Right ventricle myocardium superior (tissue), 1 donor: ENCODE measurements at places on chromosomes 3 and 15. TPM values are rescaled to one million over a fixed set of nuclear protein-coding genes. Genes with fewer than 3 reads are reported as not detected.

- DNase-seq, result no peak
Observed at GRCh38 chr15:66078929-66079275, 174.6 kb downstream of the MEGF11 start.

DNA sequence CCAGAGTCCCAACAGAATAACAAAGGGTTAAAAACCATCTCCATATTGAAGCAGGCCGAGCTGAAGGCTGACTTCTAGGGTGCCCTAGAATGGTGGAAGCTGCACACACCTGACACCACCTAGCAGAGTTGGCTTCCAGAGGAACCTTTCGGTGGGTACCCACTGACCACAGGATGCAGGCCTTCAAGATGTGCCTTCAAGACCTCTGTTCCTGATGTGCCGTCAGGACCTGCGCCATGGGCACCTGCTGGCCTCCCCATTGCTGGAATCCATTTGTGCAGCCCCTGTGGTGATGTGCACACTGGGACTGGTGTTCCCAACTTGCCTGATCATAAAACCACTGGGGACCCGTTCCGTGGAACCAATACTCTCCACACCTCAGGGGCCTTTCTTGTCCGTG, 35.7 kb upstream of the RPL32 start:
- DNase-seq, result no peak

DNA sequence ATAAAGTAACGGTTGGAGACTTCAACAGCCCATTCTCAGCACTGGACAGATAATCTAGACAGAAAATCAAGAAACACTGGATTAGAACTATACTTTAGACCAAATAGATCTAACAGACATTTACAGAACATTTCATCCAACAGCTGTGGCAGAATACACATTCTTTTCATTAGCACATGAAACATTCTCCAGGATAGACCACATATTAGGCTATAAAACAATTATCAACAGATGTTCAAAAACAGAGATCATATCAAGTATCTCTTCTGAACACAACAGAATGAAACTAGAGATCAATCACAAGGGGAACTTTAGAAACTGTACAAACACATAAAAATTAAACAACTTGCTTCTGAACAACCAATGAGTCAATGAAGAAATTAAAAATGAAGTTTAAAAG, 133.3 kb downstream of the ADAM10 start:
- DNase-seq, result no peak

The LOXL1 gene
- total RNA-seq, result 14.6 TPM

The KLHDC8B gene
- 129 TPM for total RNA-seq

The C3orf52 gene
- total RNA-seq, result 2.5 TPM
